BJ (cell line): ENCODE measurements at places on chromosomes 2 and 18.

DNA sequence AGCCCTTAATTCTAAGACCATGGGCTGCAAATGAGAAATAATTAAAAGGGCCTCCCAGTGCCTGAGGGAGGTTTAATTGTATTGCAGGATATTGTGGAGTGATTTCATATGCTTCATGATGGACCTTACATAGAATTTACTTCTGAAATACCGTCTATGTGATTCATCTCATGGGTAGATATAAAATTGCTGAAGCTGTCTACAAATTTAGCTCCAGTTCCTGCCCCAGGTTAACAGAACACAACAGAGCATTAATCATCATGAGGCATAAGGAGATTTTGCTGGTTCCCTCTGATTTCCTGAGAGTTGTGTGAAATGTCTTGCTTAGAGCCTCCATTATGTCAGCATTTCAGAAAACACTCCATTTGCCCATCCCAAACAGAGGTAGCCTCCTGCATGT is 770 bp downstream of the UPP2 start:
- DNase-seq = peak; percentile 10

DNA sequence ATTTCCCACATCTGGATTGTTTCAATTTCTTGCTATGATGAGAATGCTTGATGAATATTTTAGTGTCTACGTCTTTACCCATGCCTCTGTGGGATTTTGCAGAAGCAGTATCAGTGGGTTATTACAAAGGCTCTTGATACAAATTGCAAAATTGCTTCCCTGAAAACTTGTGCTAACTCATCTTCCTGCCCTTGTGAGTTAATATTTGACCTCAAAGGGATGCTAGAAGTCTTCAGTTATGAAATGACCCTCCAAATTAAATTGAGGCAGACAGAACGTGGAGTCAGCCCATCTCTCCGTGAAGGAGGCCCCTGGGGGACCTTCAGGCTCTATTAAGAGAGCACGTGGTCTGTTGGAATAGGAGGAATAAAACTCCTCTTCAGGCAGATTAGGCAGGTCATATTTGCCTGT is 239.2 kb upstream of the HS6ST1 start:
- peak; percentile 50 for DNase-seq

- no peak for DNase-seq
Measured at GRCh38 chr2:53220969-53221368, 546.6 kb upstream of the CHAC2 start.

DNA sequence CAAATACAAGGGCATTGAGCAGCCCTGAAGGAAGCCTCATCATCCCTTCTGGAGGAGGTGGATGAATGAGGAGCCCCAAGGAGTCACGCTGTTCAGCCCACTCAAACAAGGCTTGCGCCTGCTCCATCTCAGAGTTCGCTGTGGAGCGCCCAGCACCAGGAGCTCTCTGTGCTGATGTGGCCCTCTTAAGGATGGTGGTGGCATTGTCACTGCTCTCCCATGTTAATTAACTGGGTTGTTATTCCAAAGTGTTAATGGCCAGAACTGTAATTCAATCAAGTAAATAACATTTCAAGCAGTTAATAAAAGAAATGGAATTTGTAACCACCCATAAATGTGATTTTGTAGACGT is 726.0 kb upstream of the RAB6C start:
- DNase-seq = no peak

DNA sequence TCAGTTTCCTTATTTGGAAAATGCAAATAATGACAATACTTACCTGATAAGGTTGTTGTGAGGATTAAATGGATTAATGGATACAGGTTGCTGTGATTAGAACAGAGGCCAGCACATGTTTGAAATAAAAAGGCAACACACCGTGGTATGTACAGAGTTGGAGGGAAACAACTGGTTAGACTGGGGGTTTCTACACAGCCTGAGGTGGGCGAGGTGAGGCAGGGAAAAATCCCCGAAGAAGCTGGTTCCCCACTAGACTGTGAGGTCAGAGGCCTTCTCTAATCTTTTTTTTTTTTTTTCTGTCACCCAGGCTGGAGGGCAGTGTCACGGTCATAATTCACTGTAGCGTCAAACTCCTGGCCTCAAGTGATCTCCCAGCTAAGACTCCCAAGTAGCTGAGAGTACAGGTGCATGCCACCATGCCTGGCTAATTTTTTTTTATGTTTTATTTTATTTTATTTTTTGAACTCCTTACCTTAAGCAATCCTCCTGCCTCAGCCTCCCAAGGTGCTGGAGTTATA is 1.2 kb upstream of the E2F6 start:
- DNase-seq = no peak

DNA sequence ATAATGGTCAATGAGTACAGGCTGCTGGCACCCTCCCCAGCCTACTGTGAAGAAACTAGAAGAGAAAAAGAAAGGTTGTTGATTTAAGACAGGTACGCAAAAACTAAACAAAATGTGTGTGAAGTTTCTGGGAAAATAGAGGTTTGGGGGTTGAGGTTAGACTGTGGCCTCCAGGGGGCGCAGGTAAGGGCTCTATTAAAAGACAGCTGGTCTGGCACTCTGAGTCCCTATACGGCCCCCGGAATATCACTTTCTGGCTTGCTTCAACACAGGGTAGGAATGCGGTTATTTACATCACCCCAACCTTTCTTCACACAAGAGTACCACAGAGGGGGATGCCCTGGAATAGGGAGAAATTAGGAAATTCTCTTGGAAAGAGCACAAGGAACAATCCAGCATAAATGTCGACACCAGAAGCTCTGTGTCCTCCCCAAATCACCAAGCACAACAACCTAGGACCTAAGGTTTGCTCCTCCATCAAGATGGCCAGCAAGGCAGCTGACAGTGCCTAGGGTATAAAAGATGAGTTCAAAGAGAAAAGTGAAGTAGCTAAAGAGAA is 480.8 kb upstream of the KLHL29 start:
- no peak for DNase-seq

GRCh38 chr2:23007631-23008235 is 377.2 kb upstream of the KLHL29 start:
- DNase-seq = no peak

DNA sequence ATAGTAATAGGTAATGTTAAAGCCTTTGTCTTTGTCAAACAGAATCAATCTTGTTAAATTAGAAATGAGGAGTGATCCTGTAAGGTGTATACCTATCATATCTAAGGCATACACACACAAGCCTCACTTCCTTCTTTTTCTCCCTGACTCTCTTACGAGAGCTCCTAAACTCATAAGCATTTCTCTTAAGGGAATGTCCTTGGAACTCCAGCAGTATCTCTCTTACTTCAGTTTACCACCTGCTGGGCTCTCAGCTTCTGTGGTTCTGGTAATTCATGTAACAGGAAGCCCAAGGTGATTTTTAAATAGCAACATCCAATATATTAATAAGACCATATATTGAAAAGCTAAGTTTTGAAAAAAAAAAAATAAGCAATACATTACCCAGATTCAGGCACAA is 85.9 kb downstream of the UBE2E3 start:
- no peak for DNase-seq

DNA sequence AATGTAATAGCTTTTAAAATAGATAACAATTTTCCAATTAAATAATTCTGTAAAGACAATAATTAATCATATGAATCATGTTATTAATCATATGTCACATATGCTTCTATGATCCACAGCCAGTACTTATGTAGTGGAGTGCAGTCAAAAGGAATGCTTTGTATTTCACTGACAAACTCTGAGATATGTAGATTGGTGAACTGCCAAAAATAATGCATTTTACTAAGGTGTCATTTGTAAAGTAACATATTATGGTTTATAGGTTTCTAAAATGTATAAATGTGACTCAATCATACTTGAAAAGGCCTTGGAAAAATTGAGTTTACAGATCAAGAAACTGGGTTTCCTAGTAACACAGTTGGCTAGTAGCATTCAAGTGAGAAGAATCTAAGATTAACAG is 93.8 kb upstream of the KCNH7 start:
- no peak for DNase-seq

GRCh38 chr2:167381349-167381748 is 493.1 kb downstream of the XIRP2 start:
- no peak for DNase-seq

DNA sequence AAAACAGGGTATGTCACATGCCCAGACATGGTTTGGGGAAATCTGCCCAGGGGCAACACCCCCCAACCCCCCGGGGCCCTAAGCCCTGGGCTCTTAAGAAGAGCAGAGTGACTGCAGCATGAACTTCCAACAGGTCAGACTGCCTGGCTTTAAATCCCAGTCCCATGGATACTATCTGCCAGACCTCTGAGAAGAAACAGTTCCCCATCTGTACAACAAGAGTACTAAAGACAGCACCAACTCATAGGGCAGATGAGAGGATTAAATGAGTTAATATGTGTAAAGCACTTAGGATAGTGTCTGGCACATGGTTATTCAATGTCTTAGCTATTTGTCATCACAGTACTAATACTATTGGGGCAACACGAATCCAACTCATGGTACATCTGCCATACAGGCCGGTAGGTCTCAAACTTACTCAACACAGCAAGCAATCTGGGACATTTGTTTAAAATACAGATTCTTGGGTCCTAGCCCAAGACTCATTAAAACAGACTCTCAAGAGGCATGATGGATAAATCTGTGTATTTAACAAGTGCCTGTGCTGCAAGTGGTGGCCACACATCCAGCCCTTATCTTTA is 23.4 kb downstream of the CDH2 start:
- DNase-seq = no peak

GRCh38 chr2:55906993-55907392 is 16.6 kb downstream of the EFEMP1 start:
- no peak for DNase-seq

- no peak for DNase-seq
Measured at GRCh38 chr2:104658144-104658835, 195.6 kb upstream of the POU3F3 start.

DNA sequence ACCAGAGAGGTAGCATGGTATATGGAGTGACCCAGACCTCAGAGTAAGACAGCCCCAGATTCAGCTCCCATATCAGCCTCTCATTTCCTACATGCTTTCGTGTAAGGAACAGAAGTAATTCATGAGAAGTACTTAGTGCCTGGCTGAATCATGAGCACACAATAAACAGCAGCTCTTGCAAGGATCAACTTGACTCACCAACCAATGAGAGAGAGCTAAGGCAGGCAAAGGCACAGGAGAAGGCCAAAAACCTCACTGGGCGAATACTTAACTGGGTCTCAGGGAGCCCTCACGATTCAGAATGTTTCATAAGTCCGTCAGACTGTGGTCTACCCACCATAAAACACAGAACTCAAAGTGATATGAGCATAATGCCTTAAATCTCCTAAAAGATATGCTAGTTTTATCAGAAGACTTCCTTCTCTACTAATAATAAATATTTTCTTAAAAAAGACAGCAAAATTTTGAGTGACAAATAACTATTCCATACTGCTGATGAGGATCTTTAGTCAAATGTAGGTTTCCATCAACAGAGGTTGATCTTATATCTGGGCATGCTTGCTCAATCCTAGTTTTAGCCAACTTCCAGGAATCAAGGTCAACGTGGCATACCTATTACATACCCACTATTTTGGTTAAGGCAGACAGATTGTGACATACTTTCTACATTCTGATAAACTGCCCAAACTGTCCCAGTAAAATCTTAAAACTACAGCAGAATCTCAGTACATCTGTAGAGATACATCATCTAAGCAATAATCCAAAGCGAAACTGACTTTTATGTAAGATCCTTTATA is 34.9 kb downstream of the IMMT start:
- DNase-seq = no peak

GRCh38 chr2:85134896-85135659 is 1.9 kb downstream of the TCF7L1 start:
- DNase-seq = no peak

DNA sequence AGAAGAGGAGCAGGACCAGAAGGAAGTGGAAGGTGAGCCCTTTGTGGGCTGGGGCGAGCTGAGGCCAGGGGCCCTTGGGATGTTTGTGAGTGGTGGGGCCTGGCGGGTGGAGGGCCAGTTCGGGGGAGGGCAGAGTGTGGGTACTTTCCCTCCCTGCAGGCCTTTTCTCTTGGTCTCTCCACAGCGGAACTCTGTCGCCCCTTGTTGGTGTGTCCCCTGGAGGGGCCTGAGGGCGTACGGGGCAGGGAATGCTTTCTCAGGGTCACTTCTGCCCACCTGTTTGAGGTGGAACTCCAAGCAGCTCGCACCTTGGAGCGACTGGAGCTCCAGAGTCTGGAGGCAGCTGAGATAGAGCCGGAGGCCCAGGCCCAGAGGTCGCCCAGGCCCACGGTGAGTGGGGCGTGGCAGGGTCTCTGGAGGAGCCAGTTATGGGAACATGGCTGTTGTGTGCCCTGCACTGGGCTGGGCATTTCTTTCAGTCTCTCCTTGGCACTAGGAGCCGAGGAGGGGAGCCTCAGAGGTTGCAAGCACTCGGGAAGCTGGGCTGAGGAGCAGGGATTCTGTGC is 10.8 kb downstream of the STK11IP start:
- DNase-seq = no peak

DNA sequence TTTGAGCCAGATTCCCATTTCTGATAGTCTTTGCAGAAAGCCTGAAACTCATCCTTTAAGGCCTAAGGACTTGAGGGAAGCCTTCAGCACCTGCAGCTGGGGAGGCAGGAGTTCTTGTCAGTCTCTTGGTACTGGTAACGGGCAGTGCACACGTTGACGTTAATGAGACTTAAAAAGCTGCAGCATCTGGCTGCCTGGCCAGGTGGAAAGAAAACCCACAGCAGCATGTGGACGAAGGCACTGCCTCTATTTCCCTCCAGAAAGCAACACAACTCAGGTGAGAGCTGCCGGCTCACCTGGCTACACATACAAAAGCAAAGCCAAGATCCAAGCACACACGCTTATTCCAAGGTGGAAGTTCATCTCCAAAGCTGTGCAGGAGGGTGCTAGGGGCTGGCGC is 178.8 kb downstream of the ANAPC1 start:
- no peak for DNase-seq

GRCh38 chr18:27843783-27844777 is 332.9 kb downstream of the CDH2 start:
- peak; percentile 49 for DNase-seq

DNA sequence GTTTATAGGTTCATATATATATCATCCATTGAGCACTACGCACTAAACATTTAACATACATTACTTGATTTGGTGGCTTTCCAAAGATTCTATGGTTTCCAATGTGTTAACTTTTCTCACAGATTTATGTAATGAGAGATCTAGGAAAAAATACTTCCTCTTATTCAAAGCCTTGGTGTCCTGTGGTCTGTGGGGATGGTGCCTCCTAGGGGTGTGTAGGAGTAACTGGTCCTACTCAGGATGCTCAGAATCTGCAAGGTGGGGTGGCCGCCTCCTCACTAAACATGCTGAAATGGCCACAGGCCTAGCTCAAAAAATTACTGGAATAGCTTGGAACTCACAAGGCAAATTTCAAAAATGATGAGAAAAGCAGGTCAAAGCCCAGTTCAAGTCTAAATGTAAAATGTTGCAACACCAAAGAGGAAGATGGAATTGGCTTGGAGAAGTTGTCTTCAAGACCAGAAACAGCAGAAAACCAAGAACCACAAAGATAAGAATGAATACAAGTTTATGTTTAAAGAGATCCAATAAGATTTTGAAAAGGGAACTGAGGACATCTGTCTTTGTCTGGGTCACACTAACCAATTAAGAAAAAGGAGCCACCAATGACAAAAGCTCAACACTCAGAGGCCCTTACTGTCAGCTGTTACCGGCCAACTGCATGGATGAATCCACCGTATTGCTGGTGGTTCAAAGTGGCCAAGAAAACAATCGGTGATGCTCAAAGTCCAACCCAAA is 11.5 kb downstream of the GPR55 start:
- no peak for DNase-seq
